Hippocampal formation (tissue), 2 donors: ENCODE measurements at places on chromosomes 6 and 20.

DNA sequence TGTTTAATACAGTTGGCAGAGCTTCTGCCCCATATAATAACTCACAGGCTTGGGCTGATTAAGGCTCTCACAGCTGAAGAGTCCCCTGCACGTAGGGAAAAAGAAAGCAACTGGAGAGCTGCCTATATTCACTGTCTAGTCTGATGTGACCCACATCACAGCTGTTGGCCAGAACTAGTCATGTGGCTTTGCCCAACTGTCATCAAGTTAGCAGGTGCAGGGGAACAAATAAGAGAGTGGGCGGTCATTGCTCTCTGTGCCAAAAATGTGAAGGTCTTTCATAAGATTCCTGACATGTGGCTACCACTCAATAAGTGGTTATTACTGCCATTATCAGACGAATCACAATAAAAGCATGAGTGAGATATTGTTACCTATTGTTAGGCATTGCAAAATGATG lies 665.2 kb downstream of the DOK5 start:
- no peak for DNase-seq

DNA sequence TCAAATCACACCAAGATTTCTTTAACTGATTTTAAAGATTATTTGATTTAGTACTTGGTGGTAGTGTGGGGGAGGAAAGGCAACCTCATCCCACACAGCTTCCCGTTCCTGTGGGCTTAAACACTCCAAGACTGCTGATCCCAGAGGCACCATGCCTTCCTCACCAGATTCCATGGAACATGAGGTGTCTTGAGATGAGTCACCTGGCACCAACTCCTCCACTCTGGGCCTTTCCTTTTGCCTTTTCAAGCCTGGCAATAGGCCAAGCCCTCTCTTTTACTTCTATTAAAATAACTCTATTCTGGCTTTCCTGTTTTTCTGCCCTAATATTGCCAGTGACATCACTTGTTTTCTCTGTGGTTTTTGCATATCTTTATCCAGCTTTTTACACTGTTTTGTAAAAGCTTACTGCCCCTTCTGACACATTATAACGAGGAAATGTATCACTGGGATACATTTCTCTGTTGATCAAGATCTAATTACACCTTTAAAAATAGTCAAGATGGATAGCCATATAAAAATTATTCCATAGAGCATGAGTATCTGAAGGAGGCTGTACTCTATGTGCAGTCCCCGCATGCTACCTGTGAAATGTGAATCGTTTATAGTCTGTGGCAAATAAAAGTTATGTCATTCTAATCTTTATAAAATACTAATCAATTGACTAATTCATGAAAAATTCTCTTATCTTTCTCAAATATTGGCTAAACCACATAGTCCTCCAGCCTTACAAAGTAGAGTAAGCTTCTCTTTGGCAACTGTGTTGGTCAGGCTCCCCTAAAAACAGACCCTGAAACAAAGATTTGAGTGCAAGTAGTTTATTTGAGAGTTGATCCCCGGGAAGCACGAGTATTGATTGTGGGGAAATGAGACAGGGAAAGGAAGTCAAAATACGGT lies 257.8 kb upstream of the KCNQ5 start:
- no peak for DNase-seq

GRCh38 chr6:89313006-89313405 lies 2.1 kb downstream of the GABRR2 start:
- DNase-seq: peak; percentile 7

GRCh38 chr6:111030008-111031007 lies 48.5 kb downstream of the RPF2 start:
- DNase-seq: no peak

DNA sequence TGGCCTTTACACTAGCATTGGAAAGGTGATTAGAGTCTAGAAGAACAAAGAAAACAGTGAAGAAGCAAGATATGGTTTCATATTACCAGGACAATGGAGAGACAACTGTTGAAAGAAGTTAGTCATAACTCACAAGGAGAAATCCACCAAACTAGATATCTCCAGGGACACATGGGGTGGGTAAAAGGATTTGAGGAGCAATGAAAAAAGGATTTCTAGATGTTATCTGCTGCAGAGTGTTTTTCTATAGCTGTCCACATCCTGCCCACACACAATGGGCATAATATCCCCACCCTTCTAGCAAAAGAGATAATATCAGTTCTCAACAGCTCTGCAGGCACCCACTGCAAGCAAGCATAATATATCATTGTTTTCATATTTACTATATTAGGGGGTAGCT lies 303.1 kb downstream of the HAO1 start:
- no peak for DNase-seq

DNA sequence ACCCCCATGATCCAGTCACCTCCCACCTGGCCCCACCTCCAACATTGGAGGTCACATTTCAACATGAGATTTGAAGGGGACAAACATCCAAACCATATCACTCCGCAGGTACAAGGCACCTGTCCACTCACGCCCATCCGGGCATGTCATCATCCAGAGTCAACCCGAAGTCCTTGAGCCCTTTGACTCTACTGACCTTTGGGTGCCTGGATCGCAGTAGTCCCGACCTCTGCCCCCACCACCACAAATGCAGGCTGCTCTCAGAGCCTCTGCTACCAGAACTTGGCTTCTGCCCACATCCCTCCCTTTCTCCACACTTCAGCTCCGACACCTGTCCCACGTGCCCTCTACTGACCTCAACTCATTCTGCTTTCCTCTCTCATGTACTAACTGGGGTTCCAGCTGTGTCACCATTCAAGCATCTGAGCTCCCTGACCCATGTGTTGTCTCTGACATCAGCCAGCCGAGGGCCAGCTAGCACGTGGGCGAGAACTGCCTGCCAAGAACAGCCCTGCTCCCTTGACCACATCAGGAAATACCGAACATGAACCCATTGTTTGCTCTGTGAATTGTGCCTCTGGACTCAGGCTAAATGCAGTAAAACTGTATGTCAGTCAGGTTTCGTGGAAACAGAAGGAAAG lies 498.3 kb upstream of the SULF2 start:
- DNase-seq: peak; percentile 80

DNA sequence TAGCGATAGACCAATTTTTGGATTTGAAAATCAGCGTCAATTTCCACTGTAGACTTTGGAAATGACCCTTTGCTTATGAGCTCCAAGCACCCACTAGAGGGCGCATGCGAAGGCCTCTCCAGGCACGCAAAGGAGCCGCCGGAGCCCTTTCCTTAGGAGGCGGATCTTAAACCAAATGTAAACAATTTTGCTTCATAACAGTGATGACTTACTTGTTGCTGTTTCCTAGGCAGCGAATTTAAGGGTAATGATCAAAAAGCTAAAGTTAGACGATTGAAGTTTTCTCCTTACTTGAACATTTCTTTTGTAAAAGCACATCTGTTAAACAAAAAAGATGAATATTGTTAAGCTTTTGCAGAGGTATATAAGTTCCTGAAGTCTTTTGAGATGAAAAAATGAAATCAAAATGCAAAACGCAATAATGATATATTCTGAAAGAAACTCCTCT lies 29.2 kb upstream of the EXOC2 start:
- peak; percentile 42 for DNase-seq

GRCh38 chr20:208942-209566 lies 18.0 kb upstream of the DEFB129 start:
- peak; percentile 13 for DNase-seq

GRCh38 chr6:89412071-89413005 lies at the start of gene RRAGD:
TSS of gene RRAGD (minus strand) at chr6:89412273. CDS start at chr6:89411993, 280 bp downstream.
- DNase-seq: peak; percentile 77

- DNase-seq: no peak
These were observed 547 bp downstream of the SAMD5 start for GRCh38 chr6:147508866-147509608.

- DNase-seq: no peak
These were observed 11.9 kb downstream of the VSTM2L start for GRCh38 chr20:37914672-37915433.

- DNase-seq: no peak
These were observed 48.9 kb downstream of the GGTLC1 start for GRCh38 chr20:23939641-23940040.

GRCh38 chr20:49384437-49385434 lies 97.7 kb downstream of the KCNB1 start:
- no peak for DNase-seq

GRCh38 chr6:139079018-139079417 lies 50.5 kb downstream of the ABRACL start:
- no peak for DNase-seq

DNA sequence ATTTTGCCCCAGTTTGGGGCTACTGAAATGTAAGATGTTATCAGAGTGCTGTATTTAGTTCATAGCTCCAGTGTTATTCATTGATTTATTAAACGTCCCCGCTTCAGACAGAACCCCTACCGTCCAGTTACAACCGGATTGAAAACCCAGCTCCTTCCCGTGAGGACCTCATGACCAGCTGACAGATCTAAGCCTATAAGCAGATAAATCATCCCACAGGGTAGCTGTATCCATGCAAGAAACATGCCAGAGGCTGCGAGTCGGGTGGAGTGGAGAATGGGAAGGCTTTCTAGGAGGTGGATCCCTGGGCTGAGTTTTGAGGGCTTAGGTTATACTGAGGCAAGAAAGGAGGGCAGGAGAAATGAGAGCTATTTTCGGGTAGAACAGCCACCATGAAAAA lies 260.0 kb downstream of the ARID1B start:
- no peak for DNase-seq

DNA sequence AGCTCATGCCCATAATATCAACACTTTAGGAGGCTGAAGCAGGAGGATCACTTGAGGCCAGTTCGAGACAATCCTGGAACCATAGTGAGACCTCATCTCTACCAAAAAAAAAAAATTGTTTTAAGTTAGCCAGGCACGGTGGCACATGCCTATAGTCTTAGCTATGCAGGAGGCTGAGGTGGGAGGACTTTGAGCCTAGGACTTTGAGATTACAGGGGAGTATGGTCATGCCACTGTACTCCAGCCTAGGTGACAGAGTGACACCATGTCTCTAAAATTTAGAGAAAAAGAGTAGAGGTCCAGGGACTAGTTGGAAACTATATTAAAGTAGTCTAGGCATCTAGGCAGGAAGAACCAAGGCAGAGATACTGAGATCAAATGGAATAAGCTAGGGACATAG lies 121.6 kb downstream of the SLC16A10 start:
- DNase-seq: no peak
